HT-29 (cell line): ENCODE measurements at places on chromosomes 2 and 18.

- DNase-seq = no peak
These were observed 21.7 kb downstream of the LINC00305 start for GRCh38 chr18:64127172-64127571.

GRCh38 chr2:202494300-202495229, 118.4 kb downstream of the BMPR2 start:
- peak; percentile 14 for DNase-seq

DNA sequence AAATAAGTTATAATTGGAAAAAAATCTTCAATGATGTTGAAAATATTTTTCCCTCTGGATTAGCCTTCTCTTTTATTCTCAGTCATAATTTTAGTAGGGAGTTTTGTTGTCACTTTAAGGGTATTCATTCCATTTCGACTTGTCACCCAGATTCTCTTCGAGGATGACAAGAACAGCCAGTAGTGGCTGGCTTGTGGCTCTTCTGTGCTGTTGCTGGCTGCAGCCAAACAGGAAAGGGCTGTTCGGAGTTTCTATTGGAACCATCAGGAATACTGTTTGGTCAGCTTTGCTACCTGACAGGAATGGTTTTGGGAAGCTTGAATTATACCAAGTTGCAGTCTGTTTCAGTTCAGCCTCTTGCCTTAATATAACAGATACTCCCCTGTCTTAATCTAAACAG, 41.6 kb downstream of the MGAT5 start:
- DNase-seq = no peak

GRCh38 chr18:28984731-28985130, 807.8 kb upstream of the CDH2 start:
- DNase-seq = no peak

DNA sequence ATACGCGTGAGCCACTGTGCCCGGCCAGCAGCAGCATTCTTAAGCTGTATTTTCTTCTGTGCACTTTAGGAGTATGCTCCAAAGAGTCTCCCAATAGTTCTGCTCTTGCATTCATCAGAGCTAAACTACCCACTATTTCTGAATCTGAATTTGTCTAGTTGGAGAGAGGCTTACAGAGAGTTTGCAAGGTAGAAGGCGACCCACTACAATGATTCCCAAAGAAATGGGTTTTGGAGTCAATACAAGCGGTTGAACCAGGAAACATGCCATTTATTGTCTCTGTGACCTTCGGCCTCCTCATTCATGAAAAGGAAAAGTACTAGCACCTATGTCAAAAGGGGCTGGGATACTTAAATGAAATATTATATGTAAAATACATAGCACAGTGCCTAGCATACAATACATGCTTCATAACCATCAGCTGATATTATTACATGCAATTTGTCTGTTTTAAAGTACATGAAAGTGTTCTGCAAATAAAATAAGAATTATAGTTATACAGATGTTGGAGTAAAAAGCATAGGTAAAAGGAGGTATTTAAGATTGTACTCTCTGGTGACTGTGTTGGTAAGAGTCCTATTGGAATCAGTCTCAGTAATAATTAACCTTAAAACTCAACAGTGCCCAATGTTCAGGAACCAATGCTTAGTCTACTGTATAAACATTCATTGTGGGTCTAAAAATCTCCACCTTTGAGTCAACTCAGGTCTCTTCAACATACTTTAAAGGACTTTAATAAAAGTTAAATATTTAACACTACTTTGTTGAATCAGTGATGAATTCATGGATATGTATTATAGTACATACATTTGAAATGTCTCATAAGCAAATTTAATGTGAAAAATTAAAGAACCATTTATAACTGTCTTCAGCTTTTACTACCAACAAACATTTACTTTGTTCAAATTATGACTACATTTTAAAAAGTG, 89.8 kb upstream of the GRB14 start:
- peak; percentile 85 for DNase-seq
